ENCODE measurements at places on chromosomes 7 and 10.

- H3K4me3 ChIP-seq = no peak overlapping the region
- no peaks in the 10 kb centered on the region for H3K4me1 ChIP-seq
- H3K27ac ChIP-seq = no peak overlapping the region
- no peaks in the 10 kb centered on the region for H3K27me3 ChIP-seq
- no peak for DNase-seq
- no peaks in the 10 kb centered on the region for H3K36me3 ChIP-seq
Observed at GRCh38 chr7:8669501-8669851, 236.1 kb downstream of the NXPH1 start.

DNA sequence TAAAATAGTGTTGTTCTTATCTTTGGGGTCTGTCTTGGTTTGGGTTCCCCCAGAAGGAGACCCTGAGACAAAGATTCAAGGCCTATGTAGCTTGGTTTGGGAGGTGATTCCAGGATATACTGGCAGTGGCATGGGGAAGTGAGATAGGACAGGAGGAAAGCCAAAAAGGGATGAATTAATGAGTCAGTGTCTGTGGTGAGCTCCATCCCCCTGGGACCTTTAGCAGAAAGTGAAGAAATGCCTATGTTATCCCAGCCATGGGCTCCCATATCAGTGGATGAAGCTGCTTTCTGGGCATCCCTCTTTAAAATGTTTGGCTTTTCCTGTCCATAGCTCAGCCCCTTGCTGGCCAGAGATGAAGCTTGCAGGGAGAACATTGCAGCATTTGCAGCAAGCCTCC, 217.0 kb upstream of the CTBP2 start:
- H3K27ac ChIP-seq = no peak overlapping the region
- DNase-seq = no peak
- H3K4me1 ChIP-seq = no peaks in the 10 kb centered on the region
- H3K36me3 ChIP-seq = no peaks in the 10 kb centered on the region
- H3K4me3 ChIP-seq = no peak overlapping the region
- H3K27me3 ChIP-seq = no peaks in the 10 kb centered on the region

- H3K27ac ChIP-seq = no peak overlapping the region
- no peak overlapping the region for H3K4me3 ChIP-seq
- H3K27me3 ChIP-seq = peaks cover 33% of the 10 kb centered on the region
- no peak for DNase-seq
Observed at GRCh38 chr10:98270786-98271185, 2.8 kb upstream of the LOXL4 start.

DNA sequence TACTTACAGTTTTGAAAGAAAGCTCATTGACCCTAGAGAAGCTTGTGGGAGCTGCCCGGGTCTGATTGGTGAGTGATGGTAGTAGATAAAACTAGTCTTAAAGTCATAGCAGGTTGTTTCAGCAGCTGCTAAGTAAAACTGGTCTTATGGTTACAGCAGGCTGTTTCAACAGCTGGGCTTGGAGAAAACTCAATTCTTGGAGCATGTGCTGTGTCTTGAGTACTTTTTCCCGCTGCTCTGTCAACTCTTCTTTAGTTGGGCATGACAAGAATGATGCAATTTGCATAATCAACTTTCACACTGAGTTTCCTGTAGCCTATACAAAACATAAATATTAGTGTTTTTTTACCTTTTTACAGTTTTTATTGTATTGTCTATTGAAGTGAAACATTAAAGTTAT, 707.9 kb downstream of the AUTS2 start:
- H3K4me1 ChIP-seq = no peaks in the 10 kb centered on the region
- H3K4me3 ChIP-seq = no peak overlapping the region
- H3K27me3 ChIP-seq = no peaks in the 10 kb centered on the region
- no peak overlapping the region for H3K27ac ChIP-seq
- no peak for DNase-seq

GRCh38 chr10:19572056-19572455, 244.2 kb upstream of the PLXDC2 start:
- H3K27me3 ChIP-seq = no peaks in the 10 kb centered on the region
- no peaks in the 10 kb centered on the region for H3K36me3 ChIP-seq
- H3K27ac ChIP-seq = no peak overlapping the region
- no peaks in the 10 kb centered on the region for H3K4me1 ChIP-seq
- peak; percentile 21 for DNase-seq
- H3K4me3 ChIP-seq = no peak overlapping the region

- H3K27ac ChIP-seq = no peak overlapping the region
- no peak for DNase-seq
- no peak overlapping the region for H3K4me3 ChIP-seq
- no peaks in the 10 kb centered on the region for H3K36me3 ChIP-seq
Observed at GRCh38 chr10:85673270-85673669, 693.3 kb downstream of the GRID1 start.

- no peak overlapping the region for H3K27ac ChIP-seq
- no peak for DNase-seq
- H3K4me1 ChIP-seq = no peaks in the 10 kb centered on the region
- H3K27me3 ChIP-seq = no peaks in the 10 kb centered on the region
Observed at GRCh38 chr10:31507427-31507826, 188.4 kb downstream of the ZEB1 start.

DNA sequence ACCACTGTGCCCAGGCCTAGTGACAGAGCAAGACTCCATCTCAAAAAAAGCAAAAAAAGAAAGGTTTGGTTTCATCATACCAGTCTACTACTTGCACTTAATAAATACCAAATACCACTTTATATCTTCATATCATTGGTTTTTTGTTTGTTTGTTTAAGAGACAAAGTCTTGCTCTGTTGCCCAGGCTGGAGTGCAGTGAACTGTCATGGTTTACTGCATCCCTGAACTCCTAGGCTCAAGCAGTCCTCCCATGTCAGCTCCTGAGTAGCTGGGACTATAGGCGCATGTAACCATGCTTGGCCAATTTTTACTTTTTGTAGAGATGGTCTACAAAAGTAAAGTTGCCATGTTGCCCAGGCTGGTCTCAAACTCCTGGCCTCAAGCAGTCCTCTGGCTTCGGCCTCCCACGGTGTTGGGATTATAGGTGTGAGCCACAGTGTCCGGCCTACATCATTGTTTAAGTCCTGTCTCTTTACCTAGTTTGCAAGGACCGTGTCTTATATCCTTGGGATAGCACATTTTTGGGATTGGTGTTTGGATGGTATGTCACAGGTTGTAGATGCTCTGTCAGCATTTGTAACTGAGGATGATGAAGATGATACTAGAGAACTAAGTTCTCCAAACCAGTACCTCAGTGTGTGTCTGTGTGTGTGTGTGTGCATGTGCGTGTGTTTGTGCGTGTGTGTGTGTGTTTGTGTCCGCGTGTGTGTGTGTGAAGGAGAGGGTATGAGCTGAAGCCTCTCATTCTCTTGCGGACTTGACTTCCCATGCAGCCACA, 9.3 kb downstream of the LMTK2 start:
- no peak overlapping the region for H3K27ac ChIP-seq
- no peaks in the 10 kb centered on the region for H3K36me3 ChIP-seq
- H3K4me3 ChIP-seq = no peak overlapping the region

DNA sequence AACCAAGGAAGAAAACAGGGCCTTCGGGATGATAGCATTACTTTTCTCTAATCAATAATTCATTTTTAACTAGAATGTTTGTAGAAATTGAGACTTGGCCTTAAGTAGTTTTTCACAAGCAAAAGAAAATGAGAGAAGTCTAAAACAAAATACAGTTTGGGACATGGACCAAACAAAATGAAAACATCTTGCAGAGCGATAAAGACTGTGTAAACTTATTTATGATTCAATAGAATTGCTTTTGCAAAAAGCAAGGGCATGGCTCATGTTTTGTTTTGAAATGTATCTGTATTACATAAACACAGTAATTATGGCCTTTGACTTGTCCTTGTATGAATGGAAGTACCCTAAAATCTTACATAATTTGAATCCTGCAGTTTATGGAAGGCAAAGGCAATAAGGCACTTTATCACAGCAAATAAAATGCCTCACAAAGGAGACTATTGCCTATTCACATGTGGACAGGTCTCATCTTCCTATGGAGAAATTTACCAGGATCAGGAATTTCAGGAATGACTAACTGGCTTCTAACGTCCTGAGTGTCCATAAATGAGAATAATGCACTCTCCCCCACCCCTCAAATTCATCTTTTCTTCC, 295.2 kb downstream of the PTEN start:
- no peak overlapping the region for H3K4me3 ChIP-seq
- no peaks in the 10 kb centered on the region for H3K36me3 ChIP-seq
- no peak overlapping the region for H3K27ac ChIP-seq

DNA sequence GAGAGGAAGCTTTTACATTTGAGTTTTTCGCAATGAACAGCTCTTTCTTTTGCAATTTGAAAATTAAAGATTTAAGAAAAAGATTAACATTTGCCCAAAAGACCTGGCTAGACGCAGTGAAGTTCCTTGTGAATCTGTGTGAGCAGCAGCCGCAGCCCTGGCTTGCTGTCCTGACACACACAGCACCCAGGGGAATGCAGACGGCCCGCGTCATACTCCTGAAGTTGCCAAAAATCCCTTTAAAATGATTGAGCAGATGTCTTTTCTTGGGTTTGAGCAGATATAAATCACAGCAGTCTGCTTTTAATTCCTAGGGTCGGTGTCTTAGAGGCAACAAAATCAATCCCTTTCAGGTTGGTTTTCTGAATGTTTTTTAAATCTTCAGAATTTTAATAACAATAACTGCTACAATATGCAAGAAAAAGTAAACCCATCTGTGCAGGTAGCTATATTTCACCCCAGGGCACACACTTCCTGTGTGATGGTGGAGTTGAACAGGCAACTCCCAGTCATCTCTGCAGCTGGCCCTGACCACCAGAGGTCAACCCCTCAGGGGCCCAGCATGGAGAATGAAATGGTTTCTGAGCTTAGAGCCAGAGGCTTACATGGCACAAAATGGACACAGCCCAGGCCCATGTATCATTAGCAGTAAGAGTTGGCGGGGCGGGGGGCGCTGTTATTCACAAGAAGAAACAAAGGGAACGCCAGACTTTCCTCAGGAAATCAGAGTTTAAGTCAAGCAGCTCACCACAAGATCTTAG, 32.2 kb upstream of the TRIL start:
- H3K27ac ChIP-seq = no peak overlapping the region
- H3K27me3 ChIP-seq = no peaks in the 10 kb centered on the region
- no peak overlapping the region for H3K4me3 ChIP-seq
- H3K36me3 ChIP-seq = no peaks in the 10 kb centered on the region
- DNase-seq = no peak

DNA sequence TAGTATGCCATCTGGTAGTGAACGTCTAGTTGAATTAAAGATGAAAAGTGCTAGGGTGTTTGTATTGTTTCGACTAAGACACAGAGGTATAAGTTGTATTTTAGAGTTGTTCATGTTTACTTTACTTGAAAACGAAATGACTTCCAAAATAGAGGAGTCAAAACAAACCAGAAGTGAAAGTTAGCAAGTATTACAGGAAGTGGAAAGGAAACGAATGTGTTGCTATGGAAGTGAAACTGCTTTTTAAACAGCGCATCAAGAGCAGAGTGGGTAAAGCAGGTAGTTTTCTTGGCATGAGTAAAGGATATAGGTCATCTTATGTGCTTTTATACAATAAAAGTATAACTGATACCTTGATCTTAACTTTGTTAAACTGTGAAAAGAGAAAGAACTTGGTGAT, 20.0 kb upstream of the GALNTL5 start:
- no peak overlapping the region for H3K4me3 ChIP-seq
- H3K4me1 ChIP-seq = peaks cover 11% of the 10 kb centered on the region
- no peaks in the 10 kb centered on the region for H3K27me3 ChIP-seq

- H3K27ac ChIP-seq = no peak overlapping the region
- peaks cover 17% of the 10 kb centered on the region for H3K36me3 ChIP-seq
- no peaks in the 10 kb centered on the region for H3K27me3 ChIP-seq
- peaks cover 19% of the 10 kb centered on the region for H3K4me1 ChIP-seq
Observed at GRCh38 chr10:21721000-21721665, 187.1 kb downstream of the MLLT10 start.

DNA sequence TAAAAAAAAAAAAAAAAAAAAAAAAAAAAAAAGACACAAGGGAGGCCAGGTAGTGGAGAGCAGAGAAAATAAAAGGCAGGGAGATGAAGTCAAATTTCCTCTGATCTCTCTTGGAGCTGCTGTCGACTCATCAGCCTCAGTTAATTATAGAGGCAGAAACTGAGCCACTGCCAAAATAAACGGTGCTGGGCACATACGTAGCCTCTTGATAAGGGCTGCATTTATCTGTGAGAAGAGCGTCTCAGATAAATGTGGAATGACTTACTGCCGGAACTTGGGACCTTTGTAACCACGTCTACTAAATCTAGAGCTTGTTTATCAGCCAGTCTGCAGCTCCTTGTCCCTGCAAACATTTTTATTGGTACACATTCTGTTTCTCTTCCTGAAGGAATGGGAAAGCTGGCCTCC, 162.3 kb downstream of the BAMBI start:
- H3K36me3 ChIP-seq = no peaks in the 10 kb centered on the region
- H3K4me3 ChIP-seq = no peak overlapping the region
- H3K27ac ChIP-seq = no peak overlapping the region
- no peaks in the 10 kb centered on the region for H3K4me1 ChIP-seq
- H3K27me3 ChIP-seq = no peaks in the 10 kb centered on the region

- no peaks in the 10 kb centered on the region for H3K27me3 ChIP-seq
- DNase-seq = no peak
- H3K36me3 ChIP-seq = no peaks in the 10 kb centered on the region
- H3K27ac ChIP-seq = no peak overlapping the region
- peaks cover 7% of the 10 kb centered on the region for H3K4me1 ChIP-seq
- no peak overlapping the region for H3K4me3 ChIP-seq
Observed at GRCh38 chr10:19915816-19916215, 99.6 kb downstream of the PLXDC2 start.

DNA sequence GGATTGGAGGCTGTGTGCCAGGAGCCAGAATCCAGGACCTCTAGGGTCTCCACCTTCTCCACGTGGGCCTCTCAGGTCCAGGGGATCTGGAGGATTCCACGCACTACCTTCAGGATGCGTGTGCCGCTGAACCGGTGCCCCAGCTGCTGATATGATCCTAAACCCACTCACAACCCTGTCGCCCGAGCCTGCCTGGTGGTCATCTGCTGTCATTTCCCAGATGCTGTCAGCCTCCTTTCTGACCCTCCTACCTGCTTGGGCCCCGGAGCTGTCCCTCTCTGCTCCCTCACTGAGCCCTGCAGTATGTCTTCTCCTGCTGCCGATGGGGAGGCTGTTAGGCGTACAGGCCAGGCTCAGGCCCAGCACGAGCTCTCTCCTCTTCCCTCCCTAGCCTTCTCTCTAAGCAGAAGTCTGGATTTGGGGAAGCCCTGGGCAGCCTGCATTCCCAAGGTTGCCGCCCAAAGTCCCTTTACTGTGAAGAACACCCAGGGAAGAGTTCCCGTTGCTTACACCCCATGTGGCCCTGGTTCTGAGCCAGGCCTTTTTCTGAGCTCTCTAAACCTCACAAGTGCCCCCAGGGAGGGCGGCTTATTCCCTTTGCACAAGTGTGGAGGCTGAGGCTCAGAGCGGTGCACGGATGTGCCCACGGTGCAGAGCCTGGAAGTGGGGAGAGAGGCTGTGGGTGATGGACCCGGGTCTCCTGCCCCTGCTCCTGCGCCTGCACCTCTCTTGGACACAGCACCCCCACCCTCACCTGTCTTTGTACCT, 30.8 kb upstream of the ZNF488 start:
- no peaks in the 10 kb centered on the region for H3K36me3 ChIP-seq
- no peaks in the 10 kb centered on the region for H3K4me1 ChIP-seq
- H3K4me3 ChIP-seq = no peak overlapping the region

- no peaks in the 10 kb centered on the region for H3K27me3 ChIP-seq
- no peak overlapping the region for H3K27ac ChIP-seq
- H3K4me3 ChIP-seq = no peak overlapping the region
- no peak for DNase-seq
- H3K4me1 ChIP-seq = no peaks in the 10 kb centered on the region
- H3K36me3 ChIP-seq = no peaks in the 10 kb centered on the region
Observed at GRCh38 chr7:33880787-33881186, 24.6 kb upstream of the BMPER start.
